ENCODE measurements at places on chromosomes 12 and 14.

- DNase-seq: no peak
Measured at GRCh38 chr12:77325511-77326236, 260.3 kb upstream of the E2F7 start.

DNA sequence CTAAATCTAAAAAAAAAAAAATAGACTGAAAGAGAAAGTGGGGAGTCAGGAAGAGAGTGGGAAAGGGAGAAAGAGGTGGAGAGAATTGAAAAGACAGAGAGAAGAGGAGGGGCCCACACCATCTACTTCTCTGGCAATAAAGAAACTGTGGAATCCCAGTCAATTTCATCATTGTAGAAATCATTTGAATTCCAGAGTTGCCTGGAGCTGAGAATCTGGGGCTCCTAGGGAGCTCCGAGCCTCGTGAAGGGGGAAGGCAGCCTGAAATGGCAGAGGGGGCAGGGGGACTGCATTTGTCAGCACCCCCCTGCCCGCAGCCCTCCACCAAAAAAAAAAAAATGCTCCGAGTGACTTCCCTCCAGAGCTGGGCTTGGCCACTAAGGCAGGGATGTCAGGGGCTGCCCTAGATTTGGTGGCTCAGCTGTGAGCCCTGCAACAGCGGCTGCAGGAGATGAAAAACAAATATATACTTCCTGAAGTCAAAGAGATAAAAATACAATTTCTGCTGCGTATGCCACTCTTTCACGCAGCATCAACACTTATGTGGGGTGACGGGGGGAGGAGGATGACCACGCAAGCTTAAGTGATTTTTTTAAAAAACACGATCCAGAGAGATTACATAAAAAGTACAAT is 80.5 kb downstream of the BCL11B start:
- peak; percentile 49 for DNase-seq

GRCh38 chr14:104870368-104871144 is 5.5 kb downstream of the CEP170B start:
- no peak for DNase-seq

DNA sequence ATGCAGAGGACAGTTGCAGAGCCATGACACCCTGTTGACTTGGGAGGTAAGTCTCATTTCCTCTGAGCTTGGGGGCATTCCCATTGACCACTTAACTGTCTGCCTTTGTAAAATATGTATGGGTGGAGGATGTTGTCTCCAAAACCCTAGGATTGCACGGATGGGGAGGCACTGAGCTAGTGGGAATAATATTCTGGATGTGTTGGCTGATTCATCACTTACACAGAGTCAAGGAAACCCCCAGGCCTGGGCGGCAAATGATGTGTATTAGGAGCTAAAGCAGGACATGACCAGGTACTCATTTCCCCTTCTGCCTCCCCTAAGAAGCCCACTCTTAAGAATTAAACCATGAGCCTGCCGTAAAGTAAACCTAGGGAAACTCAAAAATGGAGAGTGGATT is 319.4 kb downstream of the VRK1 start:
- no peak for DNase-seq

GRCh38 chr12:8681129-8681884 is 16.5 kb upstream of the RIMKLB start:
- DNase-seq: peak; percentile 52

DNA sequence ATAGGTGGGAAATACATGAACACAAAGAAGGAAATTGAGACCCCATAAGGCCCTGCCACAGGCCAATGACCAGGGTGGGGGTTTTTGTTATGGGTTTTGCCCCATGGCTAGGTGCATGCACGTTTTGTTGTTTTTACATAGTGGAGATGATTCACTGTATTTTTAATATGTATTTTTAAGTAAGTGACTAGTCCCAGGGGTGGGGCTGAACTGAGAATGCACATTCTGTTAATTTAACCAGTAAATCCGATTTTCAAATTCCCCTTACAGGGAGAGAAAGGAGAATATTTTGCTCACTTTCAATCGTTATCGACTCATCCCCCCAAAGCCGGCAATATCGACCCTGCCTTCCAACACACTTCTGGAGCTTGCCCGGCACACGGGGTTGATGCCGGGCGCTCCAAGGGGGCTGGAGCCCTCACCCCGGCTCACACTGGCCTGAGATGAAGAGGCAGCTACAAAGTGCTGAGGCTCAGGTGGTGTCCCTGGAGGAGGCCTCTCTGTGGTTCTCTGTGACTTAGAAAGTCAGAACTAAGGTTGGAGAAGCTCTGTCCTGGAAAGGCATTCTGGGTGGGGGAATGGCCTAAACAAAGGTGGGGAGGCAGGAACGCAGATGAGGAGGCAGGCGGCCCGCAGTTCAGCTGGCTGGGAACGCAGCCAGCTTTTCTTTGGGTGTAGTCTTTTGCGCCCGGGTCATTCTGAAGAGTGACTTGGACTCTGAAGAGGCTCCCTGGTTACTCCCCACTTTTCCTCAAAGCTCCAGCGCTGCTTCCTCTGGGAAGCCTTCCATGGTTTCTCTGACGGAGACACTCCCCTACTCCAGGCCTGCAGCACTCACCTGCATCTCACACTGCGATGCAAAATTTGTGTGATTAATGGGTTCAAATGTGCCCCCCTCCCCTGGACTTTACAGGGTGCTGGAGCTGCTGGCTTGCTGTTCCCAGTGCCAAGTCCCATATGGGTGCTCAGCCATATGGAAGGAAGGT is 50.7 kb upstream of the DLK1 start:
- no peak for DNase-seq

GRCh38 chr14:39265033-39265432 is 31.3 kb downstream of the MIA2 start:
- DNase-seq: peak; percentile 38

DNA sequence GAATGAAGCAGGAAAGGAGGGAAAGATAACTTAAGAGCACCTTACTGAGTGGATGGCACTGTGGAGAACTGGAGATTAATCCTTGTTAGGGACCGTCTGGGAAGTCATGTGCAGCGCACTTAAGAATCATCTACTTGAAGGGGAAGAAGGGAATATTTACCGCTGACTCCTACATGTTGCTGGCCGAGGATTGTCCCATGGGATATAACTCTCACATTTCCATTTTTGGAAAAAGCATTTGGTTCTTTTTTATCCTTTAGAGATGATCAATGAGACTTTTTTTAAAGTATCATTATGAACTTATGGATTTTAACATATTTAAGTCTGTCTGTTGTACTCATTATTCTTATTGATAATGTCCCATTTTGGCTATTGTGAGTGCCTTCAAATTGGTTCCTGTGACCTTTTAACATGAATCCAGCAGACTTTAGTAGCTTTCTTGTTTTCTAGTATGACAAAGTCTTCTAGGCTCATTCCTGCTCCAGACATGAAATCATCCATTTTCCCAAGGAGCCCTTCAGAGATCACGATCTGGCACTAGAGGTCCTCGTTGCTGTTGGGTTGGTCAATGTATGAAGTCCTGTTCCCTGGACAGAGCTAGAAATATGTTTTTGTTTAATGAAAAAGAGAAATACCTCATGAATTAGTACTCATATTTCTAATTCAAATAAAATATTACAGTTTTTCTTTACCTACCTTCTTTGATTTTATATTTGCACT is 20.2 kb upstream of the FAM234B start:
- no peak for DNase-seq
